ENCODE measurements at places on chromosomes 12 and 14.

- no peak for DNase-seq
Observed at GRCh38 chr14:69037790-69038454, 58.8 kb upstream of the ACTN1 start.

- no peak for DNase-seq
Observed at GRCh38 chr12:70748809-70749208, 111.6 kb upstream of the PTPRB start.

DNA sequence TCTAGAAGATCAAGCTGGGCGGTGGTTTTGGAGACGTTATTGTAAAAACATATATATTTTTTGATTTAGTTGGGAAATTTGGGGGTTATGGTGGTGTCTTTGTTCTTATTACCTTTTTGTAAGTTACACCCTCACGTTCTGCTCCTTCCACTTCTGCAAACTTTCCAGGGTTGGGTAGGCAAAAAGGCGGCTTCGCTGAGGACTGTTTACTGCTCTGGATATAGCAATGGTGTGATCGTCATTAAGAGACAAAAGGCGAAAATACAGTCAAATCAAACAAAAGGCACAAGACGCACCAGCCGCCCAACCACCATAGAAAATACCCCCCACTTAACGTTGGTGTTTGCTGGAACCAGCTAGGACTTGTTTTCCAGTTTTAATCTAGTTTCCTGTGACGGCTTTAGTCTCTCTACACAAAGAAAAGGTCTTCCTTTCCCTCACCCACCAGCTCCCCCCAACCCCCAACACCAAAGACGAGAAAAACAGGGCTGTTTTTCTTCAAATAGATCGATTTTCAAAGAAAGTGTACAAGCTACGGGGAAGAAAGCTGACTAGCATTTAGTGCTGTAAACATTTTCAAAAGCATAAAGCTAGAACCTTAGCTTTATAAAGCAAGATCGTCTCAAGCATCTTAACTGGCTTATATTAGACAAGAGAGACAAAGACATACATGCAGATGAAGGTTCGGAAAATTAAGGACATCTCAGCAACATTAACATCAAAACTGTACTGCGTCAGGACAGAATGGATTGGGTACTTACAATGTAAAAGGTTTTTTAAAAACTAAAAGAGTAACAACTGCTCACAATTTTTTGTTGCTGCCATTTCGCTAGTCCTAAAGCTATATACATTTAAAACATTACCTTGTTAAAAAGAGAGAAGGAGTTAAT, 2.0 kb upstream of the SETD1B start:
- DNase-seq = no peak

DNA sequence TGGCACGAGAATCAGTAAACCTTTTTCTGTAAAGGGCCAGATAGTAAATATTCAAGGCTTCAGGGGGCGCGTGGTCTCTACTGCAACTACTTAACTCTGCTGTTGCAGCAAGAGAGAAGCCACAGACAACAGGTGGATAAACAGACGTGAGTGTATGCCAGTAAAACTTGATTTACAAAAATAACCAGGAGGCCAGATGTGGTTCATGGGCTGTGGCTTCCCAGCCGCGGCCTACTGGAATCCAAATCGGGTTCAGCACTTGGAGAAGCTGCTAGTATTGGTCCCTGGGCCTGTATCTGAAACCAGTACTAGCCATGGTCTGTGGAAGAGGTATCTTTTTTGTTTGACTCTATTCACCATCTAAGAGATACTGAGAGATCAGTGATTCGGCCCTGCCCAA, 13.3 kb downstream of the PPP2R5C start:
- DNase-seq = no peak

- DNase-seq = no peak
Observed at GRCh38 chr12:126558219-126558618, 1493.0 kb downstream of the AACS start.

- DNase-seq = no peak
Observed at GRCh38 chr12:5260591-5261086, 171.3 kb upstream of the NTF3 start.

DNA sequence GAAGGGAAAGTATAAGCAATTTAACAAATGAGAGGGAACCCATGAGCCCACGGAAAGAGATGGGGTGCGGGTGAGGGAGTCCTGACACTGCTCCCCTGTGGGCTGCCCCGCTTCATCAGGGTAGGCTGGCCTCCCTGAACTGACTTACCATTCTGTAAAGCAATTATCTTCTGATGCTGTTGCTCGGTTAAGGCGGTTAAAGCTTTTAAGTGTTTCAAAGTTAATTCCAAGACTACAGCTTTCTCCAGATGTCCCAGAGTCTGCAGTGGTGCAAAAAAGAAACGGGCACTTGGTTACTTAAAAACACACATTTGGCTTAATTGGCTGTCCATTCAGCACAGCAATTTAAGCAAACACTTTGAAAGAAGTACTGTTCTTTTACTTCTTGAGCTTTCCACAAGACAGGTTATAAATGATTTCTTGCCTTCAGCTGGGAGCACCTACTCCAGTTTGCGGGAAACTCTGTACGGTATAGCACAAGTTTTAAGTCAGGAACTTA, 1.3 kb downstream of the BHLHE41 start:
- no peak for DNase-seq

Measured in activated T-cell treated with anti-CD3 and anti-CD28 coated beads for 48 hours (primary cell).